ENCODE measurements at places on chromosomes 7 and 10.

GRCh38 chr10:122957474-122957873, 3.4 kb upstream of the C10orf88 start:
- DNase-seq = no peak

DNA sequence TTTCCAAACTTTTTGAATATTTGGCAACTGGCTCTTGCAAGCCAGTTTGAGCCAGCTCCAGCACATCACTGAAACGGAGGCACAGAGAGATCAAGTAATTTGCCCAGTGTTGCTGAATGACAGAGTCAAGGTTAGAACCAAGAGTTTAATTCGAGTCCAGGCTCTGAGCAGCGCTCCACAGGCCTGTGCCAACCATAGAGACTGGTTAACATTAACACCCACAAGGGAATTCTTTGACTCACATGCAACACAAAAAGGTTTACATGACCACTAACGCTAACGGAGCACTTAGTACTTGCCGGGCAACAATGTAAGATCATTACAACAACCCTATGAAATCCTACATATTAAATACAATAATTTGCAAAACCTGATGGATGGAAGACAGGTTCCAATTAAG, 1.5 kb downstream of the RGS10 start:
- DNase-seq = no peak

DNA sequence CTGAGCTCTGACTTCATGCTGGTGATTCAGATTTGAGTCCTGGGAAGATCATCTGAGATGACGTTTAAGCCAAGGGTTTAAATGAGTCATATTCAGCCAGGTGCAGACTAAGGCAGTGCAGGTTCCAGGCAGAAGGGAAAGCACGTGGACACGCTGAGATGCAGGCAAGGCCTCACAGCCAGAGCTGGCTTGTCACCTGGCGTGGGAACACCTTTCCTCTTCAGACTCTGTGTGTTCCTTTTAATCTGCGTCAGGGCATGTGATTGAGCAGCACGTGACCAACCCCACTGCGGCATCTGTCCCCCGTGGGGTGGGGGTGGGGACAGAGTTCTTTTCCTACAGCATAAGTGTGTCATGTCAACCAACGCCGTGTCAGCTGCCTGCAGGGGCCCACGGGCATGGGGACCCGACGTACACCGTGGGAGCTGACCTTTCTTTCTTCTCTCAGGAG, 10.7 kb upstream of the IDI2 start:
- no peak for DNase-seq

DNA sequence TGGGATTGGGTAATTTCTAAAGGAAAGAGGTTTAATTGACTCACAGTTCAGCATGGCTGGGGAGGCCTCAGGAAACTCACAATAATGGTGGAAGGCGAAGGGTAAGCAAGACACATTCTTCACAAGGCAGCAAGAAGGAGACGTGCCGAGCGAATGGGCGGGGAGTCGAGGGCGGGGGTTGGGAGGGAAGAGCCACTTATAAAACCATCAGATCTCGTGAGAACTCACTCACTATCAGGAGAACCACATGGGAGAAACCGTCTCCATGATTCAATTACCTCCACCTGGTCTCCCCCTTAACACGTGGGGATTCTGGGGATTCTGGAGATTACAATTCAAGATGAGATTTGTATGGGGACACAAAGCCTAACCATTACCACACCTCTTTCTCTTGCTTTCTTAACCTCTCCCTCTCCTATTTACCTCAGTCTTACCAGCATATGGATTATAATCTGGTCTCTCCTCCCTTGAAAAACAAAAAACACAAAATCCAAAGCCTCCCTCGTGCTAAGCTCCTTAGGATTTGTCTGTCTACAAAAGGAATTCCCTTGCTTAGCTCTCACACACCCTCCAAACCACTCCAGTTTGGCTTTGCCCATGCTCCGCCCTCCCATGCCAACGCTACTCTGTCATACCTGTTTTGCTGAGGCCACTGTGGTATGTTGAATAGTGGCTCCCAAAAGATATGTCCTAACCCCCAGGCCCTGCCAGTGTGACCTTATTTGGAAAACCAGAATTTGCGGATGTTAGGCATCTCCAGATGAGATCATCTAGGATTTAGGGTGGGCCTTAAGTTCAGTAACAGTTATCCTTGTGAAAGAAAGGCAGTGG, 19.6 kb upstream of the EFCAB10 start:
- DNase-seq = no peak

DNA sequence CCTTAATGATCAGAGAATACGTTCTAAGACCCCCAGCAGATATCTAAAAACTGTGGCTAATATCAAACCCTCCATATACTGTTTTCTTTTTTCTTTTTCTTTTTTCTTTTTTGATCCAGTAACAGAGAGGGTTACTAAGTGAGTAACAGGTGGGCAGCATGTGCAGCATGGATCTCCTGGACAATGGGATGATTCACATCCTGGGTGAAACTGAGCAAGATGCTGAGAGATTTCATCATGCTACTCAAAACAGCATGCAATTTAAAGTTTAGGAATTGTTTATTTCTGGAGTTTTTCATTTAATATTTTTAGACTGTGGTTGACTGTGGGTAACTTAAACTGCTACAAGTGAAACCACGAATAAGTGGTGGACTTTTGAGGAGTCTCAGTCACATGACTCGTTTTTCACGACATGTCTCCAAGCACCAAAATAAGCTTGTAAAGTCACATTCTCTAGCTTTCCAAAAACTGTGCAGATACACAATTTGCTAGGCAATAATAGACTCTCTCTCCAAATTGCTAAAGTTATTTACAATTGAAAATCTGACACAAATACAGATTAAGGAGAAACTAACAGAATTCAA, 716.2 kb downstream of the NXPH1 start:
- DNase-seq = no peak

- no peak for DNase-seq
Measured at GRCh38 chr10:75079436-75080083, 31.9 kb upstream of the SAMD8 start.

All from WTC11 (cell line).